ENCODE measurements at places on chromosomes 11 and 22.
A peak's percentile ranks its signal among the peaks of the same experiment; 100 is the strongest.

DNA sequence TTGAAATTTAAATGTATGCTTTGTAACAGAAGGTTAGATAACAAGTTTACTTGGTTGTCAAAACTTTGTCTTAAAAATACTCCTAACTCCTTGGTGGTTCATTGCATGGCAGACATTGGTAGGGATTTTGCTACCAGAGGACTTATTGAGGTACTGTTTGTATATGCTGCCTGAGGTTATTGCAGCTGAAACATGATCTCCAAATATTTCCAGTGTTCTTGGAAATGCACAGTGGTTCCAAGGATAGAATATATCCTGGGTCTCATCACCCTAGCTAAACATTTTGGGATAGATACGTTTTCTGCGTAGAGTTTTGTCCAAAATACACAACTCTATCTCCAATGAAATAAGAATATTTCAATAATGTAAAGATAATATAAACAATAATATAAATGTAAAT is 109.2 kb downstream of the RAB38 start:
- no peak for DNase-seq

DNA sequence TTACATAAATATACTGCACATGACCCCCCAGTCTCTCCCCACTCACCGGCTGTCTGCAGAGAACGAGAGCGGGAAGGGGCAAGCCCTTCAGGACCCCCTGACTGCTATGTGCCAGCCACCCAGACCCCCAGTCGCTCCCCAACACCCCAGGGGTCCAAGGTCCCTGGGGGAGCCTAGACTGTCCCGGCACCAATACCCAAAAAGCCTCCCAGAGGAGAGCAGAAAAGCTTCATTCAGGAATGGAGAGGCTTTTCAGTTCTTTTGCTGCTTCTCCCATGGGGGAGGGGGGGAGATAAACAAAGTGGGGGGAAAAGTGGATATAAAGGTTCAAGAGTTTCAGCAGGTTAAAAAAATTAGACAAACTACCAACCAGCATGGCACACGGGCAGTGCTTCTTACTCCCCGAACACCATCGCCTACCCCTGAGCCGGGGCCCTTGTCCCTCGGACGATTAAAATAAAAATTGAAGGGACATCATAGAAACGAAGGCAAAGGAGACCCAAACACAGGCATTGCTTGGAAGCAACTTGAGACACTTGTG is 1.3 kb downstream of the CSNK1E start:
- DNase-seq, result no peak

- no peak for DNase-seq
Measured at GRCh38 chr11:7202412-7202811, 49.3 kb upstream of the SYT9 start.

- no peak for DNase-seq
Measured at GRCh38 chr22:28711820-28712777, 29.5 kb downstream of the CHEK2 start.

DNA sequence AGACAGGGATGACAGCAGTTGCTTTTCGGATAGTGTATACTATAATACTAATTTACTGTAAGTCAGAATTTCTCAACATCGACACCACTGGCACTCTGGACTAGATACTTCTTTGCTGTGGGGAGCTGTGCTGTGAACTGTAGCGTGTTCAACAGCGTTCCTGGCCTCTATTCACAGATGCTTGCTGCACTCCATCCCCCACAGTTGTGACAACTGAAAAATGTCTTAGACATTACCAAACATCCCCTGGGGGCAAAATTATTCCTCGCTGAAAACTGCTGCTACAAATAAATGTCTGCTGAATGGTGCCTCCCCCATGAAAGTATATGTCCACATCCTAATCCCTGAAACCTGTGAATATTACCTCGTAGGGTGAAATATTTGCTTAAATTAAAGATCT is 7.5 kb upstream of the SLC15A3 start:
- no peak for DNase-seq

DNA sequence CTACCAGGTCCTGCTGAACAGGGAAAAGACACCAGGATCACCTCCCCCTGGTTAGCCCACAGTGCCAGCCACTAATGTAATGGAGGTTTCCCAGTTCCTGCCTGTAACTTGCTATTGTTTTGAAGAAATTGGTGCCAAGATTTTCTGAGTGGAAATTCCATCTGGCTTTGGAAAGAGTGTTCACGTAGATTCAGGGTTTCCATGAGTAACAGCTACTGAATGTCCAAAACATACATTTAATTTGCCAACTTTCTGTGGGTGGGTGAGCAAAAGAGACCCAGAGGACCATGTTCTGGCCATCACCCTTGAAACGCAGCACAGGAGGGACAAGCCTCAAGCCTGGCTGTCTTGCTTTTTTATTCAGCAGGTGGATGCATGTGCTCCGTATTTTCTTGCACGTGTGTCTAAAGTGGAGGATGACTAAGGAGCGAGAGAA is 8.8 kb upstream of the DKK3 start:
- no peak for DNase-seq

DNA sequence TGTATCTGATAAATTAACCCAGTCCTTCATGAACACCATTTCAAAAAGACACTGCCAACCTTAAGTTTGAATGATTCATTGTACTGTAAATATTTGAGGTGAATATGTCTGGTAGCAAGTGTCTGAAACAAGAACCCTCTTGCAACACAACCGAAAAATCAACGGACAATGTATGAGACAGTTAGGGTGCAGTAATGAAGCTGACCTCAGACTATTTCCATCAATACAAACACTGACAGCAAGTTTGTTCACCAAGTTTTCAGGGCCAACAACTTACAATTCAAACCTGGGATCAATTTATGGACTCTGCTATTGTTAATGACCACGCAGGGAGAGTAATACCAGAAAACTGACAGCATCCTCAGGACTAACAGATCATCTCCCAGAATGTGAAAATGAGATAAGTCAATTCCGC is 126.3 kb downstream of the CADM1 start:
- DNase-seq, result no peak

- DNase-seq, result no peak
Measured at GRCh38 chr11:131644204-131644795, 273.9 kb downstream of the NTM start.

DNA sequence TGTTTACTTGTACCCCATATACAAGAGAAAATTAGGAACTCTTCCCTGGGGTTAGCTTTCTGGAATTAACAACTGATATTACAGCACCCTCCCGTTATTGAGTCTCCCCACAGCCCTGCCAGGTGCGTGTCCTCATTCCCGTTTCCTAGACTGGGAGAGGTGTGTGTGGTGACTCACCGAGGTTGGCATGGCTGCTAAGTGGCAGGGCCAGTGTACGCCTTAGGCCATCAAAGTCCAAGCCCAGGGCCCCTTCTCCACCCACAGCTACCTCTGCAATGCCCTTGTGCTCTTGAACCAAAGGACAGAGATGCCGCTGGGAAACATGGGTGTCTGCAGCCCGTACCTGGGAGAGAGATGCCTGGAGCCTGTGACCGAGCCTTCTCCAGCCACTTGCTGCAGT is 12.3 kb downstream of the IFT27 start:
- no peak for DNase-seq

- DNase-seq, result no peak
Measured at GRCh38 chr11:76610371-76610770, 60.2 kb downstream of the LRRC32 start.

- DNase-seq, result no peak
Measured at GRCh38 chr22:28937206-28938025, 54.0 kb downstream of the ZNRF3 start.

DNA sequence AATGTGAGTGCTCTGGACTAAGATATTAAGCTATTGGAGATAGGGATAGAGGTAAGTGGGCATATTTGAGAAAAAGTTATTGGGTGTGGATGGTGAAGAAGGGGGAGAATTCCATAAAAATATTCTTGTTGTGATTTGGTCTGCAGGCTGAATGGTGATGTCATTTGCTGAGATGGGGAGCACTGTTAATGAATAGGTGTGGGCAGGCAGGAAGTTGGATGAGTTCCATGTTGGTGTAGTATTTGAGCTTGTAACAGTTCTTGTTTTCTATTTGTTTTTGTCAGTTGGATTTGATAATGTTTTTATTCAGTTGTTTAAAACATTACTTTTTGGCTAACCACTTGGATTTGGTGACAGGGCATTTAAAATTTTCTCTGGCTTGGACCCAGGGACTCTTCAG is 168.8 kb downstream of the C11orf87 start:
- no peak for DNase-seq

GRCh38 chr11:45805305-45806071 is 539 bp downstream of the SLC35C1 start:
- DNase-seq, result peak; percentile 39

GRCh38 chr11:130369141-130369691 is 54.5 kb upstream of the ZBTB44 start:
- DNase-seq, result no peak

GRCh38 chr22:23603266-23603665 is 23.2 kb upstream of the IGLL1 start:
- DNase-seq, result no peak

GRCh38 chr11:130109386-130109785 is 39.7 kb downstream of the APLP2 start:
- no peak for DNase-seq

- DNase-seq, result no peak
Measured at GRCh38 chr22:47086596-47087248, 324.3 kb downstream of the TBC1D22A start.

GRCh38 chr11:107747622-107748021 is 35.8 kb upstream of the SLN start:
- DNase-seq, result no peak

- DNase-seq, result no peak
Measured at GRCh38 chr22:19127329-19128008, 3.6 kb upstream of the TSSK2 start.

- DNase-seq, result no peak
Measured at GRCh38 chr22:33831651-33832050, 88.6 kb downstream of the LARGE1 start.

GRCh38 chr22:45742866-45743450 is 71.3 kb downstream of the ATXN10 start:
- DNase-seq, result peak; percentile 14

GRCh38 chr11:8318536-8318935 is 54.9 kb upstream of the LMO1 start:
- no peak for DNase-seq

GRCh38 chr11:113817162-113817561 is 37.6 kb downstream of the CLDN25 start:
- no peak for DNase-seq

- DNase-seq, result peak; percentile 61
Measured at GRCh38 chr11:78533399-78533798, 41.3 kb downstream of the NARS2 start.

DNA sequence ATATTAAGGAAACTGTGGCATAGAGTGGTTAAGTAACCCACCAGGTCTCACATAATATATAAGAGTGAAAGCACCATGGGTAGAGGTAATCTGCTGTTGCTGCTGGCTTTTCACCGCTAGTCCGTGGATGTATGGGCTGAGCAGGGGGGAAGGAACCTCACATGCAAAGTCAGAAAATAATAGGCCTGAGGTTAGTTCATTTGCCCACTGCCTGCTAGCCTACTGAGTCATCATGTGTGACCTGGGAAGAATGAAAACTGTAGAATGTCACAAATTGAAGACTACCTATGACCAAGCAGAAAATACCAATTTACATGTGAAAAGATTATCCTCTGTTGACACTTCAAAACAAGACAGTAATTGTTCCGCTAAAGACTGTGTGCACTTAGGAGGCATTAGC is 560.1 kb upstream of the FAT3 start:
- no peak for DNase-seq

DNA sequence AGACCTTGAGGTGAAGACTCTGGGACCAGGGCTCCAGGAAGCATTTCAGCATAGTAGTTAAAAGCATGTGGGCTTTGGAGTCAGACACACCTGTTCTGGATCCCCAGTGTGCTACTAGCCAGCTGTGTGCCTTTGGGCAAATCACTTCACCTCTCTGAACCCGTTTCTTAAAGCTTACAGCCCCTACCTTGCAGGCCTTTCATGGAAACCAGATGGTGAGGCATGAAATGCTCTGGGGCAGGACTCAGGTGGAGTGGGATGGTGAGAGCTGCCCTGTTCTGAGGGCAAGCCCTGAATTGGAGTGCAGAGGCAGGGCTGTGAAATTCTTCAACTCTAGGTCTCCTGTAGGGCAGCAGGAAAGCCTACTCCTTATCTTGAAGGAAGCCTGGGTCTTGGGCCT is 10.5 kb downstream of the UCP2 start:
- DNase-seq, result no peak

Data from KBM-7 (cell line).